ENCODE measurements at places on chromosomes 12 and 14.

DNA sequence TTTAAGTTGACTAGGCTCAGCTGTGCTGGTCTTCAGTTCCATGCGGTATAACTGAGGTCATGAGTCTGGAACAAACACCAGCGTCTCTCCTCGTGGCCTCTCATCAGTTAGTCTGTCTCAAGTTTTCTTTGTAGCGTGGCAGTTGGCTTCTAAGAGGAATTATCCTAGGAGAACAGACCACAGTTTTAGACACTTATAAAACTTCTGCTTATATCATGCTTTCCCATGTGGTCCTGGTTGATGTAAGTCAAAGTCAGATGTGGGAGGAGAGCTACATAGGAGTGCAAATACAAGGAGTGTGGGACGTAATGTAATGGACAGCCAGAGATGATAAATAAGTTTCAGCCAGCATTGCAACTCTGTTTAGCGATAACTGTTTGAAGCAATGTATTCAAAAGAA is 14.8 kb downstream of the PLEKHA5 start:
- DNase-seq = no peak

DNA sequence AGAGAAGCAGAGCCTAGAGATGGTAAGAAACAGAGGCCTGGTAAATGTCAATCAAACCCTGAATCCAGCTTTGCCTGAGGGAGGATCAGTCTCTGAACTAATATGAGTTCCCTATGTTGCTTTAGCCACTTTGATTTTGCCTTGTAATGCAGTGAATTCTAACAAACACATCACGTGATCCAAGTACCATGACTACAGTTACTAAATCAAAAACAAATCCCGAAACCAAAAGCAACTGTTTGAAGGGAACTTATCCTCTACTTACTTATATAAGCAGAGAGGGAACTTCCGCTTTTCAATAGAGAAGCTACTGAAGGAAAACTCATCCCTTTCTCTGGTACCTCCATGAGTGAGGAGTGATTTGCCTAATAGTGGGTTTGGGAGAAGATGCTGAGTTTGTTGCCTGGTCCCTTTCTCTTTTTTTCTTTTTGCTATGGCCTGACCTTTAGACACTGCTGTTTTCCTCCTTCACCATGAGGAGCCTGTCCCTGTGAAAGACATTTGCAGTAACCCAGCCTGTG is 7.7 kb upstream of the PPTC7 start:
- peak; percentile 59 for DNase-seq

GRCh38 chr12:21502164-21502496 is 541 bp downstream of the GOLT1B start:
- DNase-seq = peak; percentile 52

DNA sequence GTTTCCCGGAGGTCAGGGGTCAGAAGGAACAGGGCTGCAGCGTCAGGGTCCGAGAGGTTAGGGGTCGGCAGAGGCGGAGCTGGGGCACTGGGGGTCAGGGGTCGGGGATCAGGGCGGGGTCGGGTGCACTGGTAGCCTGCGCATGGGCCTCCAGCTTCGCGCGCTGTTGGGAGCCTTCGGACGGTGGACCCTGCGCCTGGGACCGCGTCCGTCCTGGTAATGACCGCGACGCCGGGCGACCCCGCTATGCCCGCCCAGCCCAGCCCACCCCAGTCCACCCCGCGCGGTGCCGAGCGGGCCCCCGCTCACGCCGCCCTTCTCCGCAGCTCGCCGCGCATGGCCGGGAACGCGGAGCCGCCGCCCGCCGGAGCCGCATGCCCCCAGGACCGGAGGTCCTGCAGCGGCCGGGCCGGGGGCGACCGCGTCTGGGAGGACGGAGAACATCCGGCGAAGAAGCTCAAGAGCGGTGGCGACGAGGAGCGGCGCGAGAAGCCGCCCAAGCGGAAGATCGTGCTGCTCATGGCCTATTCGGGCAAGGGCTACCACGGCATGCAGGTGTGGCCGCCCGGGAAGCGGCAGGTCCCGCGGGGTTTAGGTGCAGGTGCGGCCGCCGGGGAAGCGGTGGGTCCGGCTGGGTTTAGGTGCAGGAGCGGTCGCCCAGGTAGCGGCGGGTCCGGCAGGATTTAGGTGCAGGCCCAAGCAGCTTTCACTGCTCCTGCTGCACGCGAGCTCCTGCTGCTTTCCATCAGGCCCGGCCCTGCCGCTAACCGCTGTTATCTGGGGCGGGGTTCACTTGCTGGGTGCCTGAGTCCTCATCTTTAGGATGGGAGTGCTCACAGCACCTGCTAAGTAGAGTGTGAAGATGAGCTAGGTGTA is 743 bp downstream of the PUS1 start:
- no peak for DNase-seq

- no peak for DNase-seq
Measured at GRCh38 chr12:30180602-30181001, 396.9 kb upstream of the TMTC1 start.

GRCh38 chr12:100652488-100652887 is 79.0 kb downstream of the GAS2L3 start:
- DNase-seq = no peak

GRCh38 chr12:33587354-33587753 is 147.7 kb upstream of the SYT10 start:
- DNase-seq = peak; percentile 67

DNA sequence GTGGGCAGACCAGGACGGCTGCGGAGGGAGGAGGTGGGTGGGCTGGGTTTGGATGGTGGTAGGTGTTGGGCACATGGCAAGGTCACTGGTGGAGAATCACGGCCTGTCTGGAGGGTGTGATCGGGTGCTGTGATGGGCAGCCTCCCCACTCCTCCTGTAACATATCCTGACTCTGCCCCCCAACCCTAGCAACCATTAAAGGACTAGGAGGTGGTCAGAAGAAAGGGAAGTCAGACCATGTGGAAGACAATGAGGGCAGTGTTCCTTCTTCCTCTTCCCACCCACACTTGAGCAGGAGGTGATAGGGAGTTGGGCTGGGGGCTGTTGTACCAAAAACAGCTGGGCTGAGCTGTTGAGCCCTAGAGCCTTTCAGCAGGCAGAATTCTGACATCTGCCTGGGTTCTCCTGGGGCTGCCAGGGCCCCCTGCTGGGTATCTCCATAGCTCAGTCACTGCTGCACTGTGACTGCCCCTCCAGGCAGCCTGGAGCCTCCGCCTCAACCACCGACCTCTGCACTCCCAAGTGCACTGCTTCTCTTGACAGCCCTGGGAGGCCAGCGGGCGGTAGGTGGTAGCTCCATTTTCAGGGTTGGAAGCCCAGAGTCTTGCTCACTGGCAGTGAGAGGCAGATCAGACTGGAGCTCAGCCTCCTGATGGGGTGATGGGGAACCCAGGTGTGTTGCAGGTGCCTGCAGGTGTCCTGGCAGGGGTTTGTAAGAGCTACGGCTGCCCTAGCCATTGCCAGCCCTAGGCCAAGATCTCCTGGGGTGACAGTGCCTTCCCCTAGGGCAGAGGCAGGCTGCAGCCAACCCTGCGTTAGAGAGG is 15.4 kb downstream of the VASH1 start:
- DNase-seq = no peak

DNA sequence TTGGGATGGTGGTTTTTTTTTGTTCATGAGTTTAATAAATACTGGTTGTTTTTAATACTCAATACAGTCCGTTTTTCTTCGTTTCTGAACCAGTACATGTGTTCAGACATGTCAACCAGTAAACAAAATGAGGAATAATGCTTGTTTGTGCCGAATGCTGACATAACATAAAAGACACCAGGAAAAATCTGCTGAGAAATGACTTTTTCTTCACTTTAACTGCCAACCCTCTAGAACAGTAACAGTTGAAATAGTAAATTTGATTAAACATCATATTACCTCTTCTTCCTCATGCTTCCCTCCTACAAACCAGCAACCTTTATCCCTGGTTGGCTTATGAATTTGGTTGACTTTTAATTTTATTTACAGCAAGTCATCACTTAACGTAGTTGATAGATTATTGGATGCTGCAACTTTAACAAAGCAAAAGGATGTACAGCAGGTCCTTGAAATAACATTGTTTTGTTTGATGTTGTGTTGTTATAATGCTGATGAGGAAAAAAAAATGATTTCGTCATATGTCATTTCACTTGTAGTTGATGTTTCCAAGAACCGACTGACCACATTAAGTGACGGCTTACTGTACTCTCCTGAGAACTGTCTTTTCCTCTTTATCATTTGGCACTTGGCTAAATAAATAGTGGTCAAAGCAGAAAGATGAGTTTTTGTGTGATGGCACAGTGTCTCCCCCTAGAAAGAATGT is 340.5 kb downstream of the TMTC2 start:
- no peak for DNase-seq

GRCh38 chr12:112370199-112370598 is 12.0 kb downstream of the HECTD4 start:
- peak; percentile 25 for DNase-seq

GRCh38 chr12:115934877-115935276 is 342.6 kb downstream of the MED13L start:
- DNase-seq = no peak

- DNase-seq = no peak
Measured at GRCh38 chr14:35932136-35932535, 106.0 kb downstream of the BRMS1L start.

DNA sequence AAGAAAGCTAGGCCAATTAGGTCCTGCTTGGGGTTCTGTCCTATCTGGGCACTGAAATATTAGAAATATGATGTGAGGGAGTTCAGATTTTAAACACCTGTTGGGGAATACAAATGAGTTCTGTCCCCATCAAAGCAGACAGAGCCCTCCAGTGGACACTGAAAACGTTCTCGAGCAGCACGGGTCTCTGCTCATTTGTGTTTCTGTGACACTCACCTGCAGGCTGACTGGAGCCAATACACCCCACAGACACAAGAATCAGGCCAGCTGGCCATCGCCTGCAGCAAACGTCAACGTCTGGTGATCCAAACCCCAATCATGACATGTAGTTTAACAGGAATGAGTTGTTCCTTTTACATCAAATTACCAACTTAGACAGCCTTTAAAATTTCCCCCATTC is 493.4 kb upstream of the TMEM132C start:
- no peak for DNase-seq

DNA sequence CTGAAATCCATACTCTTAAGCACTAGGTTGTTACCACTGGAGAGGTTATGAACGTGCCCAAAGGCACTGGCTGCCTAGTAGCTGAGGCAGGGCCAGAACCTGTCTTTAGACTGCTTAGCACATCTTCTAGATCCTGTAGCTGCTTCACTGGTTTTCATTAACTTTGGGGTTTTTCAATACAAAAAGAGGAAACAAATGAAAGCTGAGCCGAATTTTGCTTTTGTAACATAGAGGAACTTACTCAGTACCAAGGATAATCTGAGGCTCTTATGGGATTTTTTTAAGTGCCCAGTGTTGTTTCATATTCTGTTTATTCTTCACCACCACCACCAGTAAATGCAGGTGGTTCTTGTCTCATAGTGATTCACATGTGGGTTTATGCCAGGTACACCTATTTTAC is 396.1 kb downstream of the RAD51B start:
- no peak for DNase-seq

DNA sequence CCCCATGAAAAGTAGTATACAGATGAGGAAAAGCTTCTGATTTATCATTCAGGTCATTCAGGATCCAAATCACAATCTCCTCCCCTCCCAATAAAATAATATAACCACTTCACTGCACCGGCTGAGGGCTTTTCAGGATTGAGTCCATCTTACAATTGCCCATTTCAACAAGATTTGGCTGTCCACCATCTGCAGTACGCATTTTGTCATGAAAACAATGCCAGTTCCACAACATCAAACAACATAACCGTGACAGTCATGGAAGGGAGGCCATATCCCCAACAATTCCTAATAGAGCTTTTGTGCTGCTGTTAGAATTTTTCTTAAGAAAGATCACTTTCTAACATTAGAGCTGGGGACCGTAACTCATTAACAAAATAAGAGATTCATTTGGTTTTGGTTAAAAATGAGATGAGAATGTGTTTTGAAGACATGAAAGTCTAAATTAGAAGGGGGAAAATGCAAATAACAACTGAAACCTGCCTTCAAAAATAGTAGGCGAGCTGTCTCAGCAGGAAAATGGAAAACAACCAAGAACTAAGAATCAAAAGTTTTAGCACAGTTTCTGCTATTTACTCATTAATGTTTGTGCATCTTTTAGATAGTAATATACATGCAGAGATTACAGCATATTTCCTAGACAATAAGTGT is 38.3 kb upstream of the TMTC2 start:
- no peak for DNase-seq

GRCh38 chr12:59595883-59596540 is at the start of gene SLC16A7:
TSS of gene SLC16A7 (plus strand) at chr12:59596029. CDS start at chr12:59704802, 108,773 bp downstream.
- DNase-seq = peak; percentile 92

DNA sequence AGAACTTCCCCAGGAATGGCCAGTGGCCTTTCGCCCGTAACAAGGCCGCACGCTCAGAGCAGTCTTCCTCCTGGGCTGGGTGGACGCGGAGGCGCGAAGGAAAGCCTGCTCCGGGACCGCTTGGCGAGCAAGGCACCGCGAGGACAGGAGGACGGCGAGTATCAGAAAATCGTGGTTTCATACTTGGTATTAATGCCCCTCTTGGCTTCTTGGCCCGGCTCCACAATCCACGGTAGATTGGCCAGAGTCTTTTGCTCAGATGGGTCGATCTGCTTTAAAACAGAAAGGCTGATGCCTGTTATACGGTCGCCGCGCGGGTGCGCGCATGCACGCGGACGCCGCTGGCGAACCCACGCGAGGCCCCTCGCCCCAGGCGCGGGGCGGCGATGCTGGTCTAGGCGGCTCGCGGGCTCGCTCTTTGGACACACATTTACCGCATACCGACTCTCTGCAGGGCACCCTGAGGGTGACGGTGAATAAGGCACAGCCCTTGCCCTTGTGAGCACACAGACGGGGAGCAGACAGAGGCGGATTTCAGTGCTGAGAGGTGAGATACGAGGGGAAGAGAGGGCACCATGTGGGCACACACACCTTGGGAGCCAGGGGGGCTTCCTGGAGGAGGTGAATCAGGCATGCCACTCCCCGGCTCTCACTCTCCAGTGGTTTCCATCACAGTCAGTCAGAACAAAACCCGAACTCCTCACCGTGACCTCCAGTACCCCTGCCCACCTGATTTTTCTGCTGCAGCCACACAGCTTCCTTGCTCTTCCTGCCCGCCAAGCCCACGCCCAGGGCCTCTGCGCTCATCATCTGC is 100.7 kb downstream of the APAF1 start:
- no peak for DNase-seq

All from fibroblast of skin of back (primary cell).